HCT116 (cell line): ENCODE measurements at places on chromosomes 12 and 14.

DNA sequence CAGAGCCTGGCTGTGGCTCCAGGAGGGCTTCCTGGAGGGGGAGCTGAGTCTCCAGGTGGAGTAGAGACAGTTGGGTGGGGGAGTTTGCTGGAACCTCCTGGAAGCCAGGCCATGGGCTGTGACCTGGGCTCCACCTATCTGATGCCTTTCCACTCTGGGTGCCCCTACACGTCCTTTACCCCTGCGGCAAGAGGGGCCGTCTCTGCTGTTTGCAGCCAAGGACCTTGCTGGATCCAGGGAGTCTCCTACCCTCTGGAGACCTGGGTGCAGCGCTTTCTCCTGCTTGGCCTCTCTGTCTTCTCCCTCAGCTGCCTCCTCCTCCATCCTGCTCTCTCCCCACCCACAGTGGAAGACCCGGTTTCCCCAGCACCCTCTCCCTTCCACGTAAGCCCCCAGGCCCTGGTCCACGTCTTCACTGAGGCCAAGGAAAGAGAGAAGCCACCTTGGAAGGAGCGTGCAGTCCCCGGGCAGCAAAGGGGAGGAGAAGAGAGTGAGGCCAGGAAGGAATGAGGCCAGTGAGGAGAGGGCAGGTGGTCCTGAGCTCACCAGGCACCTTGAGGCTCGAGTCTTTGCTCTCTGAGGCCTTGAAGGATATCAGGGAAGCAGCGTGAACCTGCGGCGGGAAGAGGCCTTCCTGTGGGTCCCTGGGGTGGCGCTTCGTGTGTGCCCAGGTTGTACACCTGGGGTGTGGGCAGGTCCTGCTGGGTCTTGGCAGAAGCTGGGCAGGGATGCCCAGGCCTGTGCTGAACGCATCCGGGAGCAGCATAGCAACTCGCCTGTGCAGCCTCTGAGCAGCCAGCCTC lies 294.3 kb upstream of the RTL1 start:
- no peaks in the 10 kb centered on the region for H3K36me3 ChIP-seq
- no peak for DNase-seq
- H3K27ac ChIP-seq = no peak overlapping the region
- no peak overlapping the region for H3K4me3 ChIP-seq
- no peaks in the 10 kb centered on the region for H3K27me3 ChIP-seq

GRCh38 chr14:40447017-40447416 lies 1014.8 kb upstream of the FBXO33 start:
- H3K27ac ChIP-seq = no peak overlapping the region
- H3K4me1 ChIP-seq = no peaks in the 10 kb centered on the region
- H3K36me3 ChIP-seq = no peaks in the 10 kb centered on the region
- H3K27me3 ChIP-seq = no peaks in the 10 kb centered on the region
- H3K4me3 ChIP-seq = no peak overlapping the region
- no peak for DNase-seq

GRCh38 chr14:68248481-68249255 lies 429.1 kb downstream of the RAD51B start:
- DNase-seq = peak; percentile 28
- H3K36me3 ChIP-seq = no peaks in the 10 kb centered on the region
- H3K27me3 ChIP-seq = no peaks in the 10 kb centered on the region
- peak overlapping the region; percentile 100 for H3K27ac ChIP-seq

DNA sequence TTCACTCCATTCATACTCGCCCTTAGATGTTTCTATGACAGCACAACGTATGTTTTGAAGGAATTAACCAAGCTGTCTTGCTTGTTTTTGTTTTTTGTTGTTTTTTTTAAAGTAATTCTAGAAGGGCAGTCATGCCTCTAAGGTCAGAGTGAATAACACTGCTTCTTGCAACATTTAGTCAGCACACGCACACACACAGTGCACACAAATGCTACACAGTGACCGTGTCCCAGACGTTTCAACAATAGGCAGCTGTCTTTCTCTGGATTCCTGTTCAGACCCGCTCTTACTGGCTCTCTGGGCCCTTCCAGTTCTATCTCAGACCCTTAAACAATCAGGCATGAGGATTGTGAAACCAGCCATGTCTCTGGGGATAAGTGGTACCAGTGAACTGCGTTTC lies 351.0 kb upstream of the FKBP4 start:
- H3K4me3 ChIP-seq = no peak overlapping the region
- DNase-seq = no peak
- no peaks in the 10 kb centered on the region for H3K36me3 ChIP-seq
- peaks cover 56% of the 10 kb centered on the region for H3K27me3 ChIP-seq

GRCh38 chr12:64142784-64143183 lies 79.3 kb downstream of the KICS2 start:
- no peak overlapping the region for H3K4me3 ChIP-seq
- H3K36me3 ChIP-seq = no peaks in the 10 kb centered on the region
- no peaks in the 10 kb centered on the region for H3K4me1 ChIP-seq
- DNase-seq = no peak
